Astrocyte of the hippocampus (primary cell): ENCODE measurements at places on chromosomes 1 and 21.
A peak's percentile ranks its signal among the peaks of the same experiment; 100 is the strongest.

- DNase-seq = no peak
Measured at GRCh38 chr1:232786845-232787455, 18.3 kb upstream of the MAP10 start.

DNA sequence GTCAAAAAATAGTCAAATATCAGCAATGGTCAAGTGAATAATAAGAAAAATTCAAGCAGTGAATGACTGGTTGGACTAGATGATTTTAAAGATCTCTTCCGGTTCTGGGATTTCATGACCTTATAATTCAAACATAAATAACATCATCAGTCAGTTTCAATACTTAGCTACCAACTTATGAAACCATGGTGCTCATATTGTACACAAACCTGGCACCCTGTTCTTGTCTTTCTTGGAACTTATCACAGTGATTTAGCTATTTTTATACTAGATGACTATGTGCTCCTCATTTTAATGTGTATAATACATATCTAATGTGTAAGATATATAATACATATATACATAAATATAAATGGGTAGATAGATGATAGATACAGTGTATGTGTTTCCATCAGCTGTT lies 156.9 kb downstream of the CLEC20A start:
- DNase-seq = no peak

- no peak for DNase-seq
Measured at GRCh38 chr1:193676996-193677549, 490.7 kb upstream of the B3GALT2 start.

DNA sequence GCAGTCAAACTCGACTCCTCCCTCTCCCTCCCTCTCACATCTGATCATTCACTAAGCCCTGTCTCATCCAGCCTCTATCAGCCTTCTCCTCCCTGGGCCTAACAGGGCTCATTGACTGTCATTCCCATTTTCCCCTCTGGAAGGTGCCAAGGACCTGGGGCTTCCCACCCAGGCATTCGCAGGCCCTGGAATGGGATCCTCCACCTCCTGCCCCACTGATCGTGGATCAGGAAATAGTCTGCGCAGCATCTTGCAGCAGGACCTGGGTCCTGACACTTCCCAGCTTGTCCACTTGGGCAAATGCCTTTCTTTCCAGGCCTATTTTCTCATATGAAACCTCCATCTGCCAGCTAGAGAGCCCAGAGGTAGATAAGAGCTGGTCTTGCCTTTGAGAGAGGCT lies 71.2 kb upstream of the ZC3H12A start:
- no peak for DNase-seq

- DNase-seq = no peak
Measured at GRCh38 chr21:27759091-27759659, 792.3 kb upstream of the ADAMTS5 start.

DNA sequence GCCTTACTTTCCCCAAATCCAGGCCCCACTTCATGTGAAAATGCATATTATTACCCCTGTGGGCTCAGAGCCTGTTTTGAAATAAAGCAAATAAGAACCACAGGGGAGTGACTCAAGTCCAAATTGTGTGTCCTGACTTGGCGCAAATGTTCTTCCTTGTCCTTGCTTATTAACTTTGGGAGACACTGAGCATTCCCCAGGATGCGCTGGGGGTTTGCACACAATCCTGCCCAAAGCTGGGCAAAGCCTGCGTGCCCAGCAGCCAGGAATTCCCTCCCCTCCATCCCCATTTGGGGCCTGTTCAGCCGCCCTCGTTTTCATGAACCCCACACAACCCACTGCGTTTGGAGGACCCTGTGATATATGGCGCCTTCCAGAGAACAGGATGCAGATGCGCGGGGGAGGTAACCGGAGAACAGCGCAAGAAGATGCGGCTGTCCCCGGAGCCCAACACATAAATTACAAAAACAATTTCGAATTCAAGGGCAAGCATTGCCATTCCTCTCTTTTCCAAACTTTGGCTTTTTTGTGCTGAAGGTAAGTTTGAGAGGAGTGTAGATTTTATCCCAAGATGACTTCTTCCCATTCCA lies 42.4 kb upstream of the CLDN14 start:
- no peak for DNase-seq

GRCh38 chr1:12527564-12527963 lies 90.4 kb downstream of the DHRS3 start:
- no peak for DNase-seq

- peak; percentile 23 for DNase-seq
Measured at GRCh38 chr1:9809100-9809510, 14.7 kb downstream of the CLSTN1 start.

DNA sequence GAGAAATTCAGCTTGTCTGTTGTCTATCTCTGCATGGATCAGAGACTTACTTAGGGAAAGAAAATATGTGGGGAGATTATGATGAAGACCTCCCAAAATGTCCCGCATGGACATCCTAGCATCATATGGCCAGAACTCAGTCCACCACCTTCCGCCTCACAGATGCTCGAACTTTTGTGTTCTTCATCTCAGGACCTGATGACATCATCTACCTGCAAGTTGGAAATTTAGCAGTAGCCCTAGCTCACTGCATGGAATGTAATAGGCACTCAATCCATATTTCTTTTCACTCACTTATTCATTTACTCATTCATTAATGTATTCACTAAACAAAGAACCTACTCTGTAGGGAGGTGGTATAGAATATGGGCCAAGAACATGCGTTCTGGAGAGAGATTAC lies 96.8 kb downstream of the CLIC6 start:
- no peak for DNase-seq

GRCh38 chr1:169892927-169893644 lies 610 bp downstream of the SCYL3 start:
- DNase-seq = peak; percentile 35

GRCh38 chr1:13540866-13541265 lies 27.1 kb upstream of the LRRC38 start:
- no peak for DNase-seq

GRCh38 chr1:229133151-229133550 lies 137.8 kb upstream of the RAB4A start:
- no peak for DNase-seq

- DNase-seq = no peak
Measured at GRCh38 chr1:246151796-246152434, 355.2 kb downstream of the SMYD3 start.

- DNase-seq = no peak
Measured at GRCh38 chr1:209486861-209487593, 96.5 kb upstream of the CAMK1G start.

GRCh38 chr1:101280942-101281654 lies 44.3 kb downstream of the S1PR1 start:
- DNase-seq = no peak

DNA sequence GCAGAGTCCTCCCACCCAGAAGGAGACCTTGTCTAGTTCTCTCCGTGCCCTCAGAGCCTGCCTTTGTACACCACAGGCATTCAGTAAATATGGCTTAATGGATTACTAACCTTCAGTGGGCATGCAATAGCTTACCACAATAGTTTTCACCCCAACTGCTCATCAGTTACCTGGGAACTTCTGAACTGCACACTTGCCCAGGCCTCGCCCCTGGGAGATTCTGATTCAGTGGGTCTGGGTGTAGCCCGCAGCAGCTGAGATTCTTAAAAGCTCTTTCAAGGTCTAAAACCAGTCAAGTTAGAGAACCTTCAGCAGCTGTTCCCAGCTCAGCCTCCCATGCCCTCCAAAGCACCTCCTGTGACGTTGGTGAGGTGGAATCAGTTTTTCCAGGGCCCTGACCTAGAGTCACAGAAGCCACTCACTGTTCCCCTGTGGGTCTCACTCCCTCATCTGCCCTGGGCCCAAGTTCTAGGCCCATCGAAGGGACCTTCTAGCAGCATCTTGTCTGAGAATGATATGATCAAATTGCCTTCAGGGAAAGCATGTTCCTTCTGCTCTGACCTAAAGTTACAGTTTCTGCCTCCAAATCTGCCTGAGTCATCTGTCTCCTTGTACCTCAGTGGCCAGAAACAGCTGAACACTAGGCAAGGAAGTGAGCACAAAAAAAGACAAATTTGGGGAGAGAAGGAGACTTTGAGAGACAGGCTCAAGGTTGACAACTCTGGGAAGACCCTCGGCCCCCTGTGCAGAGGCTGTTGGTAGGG lies 10.8 kb downstream of the ASAP3 start:
- DNase-seq = peak; percentile 84
